ENCODE measurements at places on chromosomes 2 and 18.
A peak's percentile ranks its signal among the peaks of the same experiment; 100 is the strongest.

DNA sequence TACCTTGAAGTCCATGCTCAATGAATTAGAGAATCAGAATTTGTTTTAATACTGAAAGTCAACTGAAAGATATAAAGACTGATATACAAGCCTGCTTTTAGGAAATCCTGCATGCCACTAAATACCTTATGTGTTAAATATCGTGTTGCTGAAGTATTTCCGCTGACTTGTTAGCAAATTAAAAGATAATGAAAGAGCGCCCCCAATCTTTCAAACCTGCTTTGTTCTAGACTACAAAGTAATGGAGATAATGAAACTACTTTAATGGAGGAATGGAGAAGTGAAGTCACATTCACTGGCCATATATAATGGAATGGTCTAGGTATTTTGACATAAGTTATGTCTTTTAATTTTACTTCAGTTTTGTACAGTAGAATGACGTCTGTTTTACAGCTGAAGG lies 95.7 kb downstream of the ASXL3 start:
- DNase-seq = no peak
- H3K27me3 ChIP-seq = no peaks in the 10 kb centered on the region
- no peaks in the 10 kb centered on the region for H3K4me1 ChIP-seq
- H3K4me3 ChIP-seq = no peak overlapping the region
- H3K27ac ChIP-seq = no peak overlapping the region

DNA sequence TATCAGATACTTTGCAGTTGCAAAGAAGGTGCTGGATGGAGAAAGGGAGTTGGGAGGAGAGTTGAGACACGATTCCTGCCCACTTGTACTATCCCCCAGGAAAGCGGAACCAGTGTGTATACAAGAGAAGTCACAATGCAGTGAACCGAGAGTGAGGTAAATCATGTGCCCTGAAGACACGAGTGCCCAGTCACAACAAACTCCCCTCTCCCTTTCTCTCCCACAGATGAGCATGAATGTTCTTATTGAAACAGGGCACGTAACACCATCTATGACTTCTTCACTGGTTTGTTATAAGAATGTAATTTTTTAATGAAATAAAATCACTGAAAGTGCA lies 155.7 kb downstream of the IRS1 start:
- H3K36me3 ChIP-seq = no peaks in the 10 kb centered on the region
- peaks cover 2% of the 10 kb centered on the region for H3K27me3 ChIP-seq
- H3K4me1 ChIP-seq = no peaks in the 10 kb centered on the region
- no peak overlapping the region for H3K4me3 ChIP-seq
- DNase-seq = no peak

GRCh38 chr2:138703242-138703641 lies 76.9 kb downstream of the NXPH2 start:
- H3K4me1 ChIP-seq = no peaks in the 10 kb centered on the region
- no peaks in the 10 kb centered on the region for H3K36me3 ChIP-seq
- DNase-seq = no peak
- no peak overlapping the region for H3K27ac ChIP-seq
- H3K4me3 ChIP-seq = no peak overlapping the region

- H3K36me3 ChIP-seq = peaks cover 2% of the 10 kb centered on the region
- peak overlapping the region; percentile 14 for H3K27ac ChIP-seq
- H3K27me3 ChIP-seq = no peaks in the 10 kb centered on the region
Observed at GRCh38 chr2:231181860-231182512, 16.4 kb upstream of the ARMC9 start.

GRCh38 chr2:148042219-148042618 lies 21.3 kb downstream of the MBD5 start:
- H3K4me3 ChIP-seq = no peak overlapping the region
- peaks cover 18% of the 10 kb centered on the region for H3K4me1 ChIP-seq

DNA sequence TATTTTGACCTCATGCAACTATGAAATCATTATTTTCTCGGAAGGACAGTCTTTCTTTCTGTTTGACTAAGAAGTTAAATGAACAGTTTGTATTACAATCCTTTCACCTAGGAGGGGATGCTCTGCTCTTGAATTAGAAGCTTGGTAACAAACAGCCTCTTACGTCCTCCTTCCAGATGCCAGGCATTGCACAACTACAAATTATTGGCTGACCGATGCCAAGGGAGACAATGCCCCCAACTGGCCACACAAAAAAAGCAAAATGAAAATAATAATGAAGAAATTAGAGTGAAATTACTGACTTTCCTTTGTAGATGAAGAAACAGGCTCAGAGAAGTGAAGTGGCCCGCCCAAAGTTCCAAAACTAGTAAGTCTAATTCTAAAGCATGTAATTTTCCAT lies 177.9 kb downstream of the CYRIA start:
- H3K4me3 ChIP-seq = no peak overlapping the region
- H3K4me1 ChIP-seq = no peaks in the 10 kb centered on the region
- no peak overlapping the region for H3K27ac ChIP-seq

DNA sequence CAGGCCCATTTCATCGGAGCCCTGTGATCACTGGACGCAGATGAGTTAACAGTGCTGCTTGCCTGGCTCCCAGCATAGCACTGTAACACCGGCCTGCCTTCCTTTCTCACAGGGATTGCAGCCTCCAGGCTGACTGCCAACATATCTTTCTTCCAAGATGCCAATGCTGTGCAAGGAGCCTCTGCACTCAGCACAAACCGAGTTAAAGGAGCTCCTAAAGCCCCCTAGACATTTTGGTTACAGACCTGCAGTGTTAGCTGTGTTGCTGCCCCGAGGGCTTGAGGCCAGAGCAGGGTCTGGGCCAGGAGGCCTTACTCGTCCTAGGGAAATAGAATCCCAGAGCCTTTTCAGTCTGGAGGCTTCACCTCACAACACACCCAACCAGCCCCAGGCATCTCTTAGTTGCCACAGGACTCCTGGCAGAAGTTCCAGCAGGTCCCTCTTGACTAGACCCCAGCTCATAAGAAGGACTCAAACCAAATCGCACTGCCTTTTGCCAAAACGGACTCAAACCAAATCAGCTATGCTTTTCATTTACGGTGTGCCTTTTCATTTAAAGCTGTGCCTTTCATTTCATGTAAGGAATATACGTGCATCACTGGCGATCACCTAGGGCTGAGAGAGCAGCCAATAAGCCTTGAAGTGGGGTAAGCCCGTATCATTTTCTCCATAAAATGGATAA lies 58.4 kb upstream of the EML4 start:
- H3K4me1 ChIP-seq = peaks cover 19% of the 10 kb centered on the region
- no peak for DNase-seq
- no peaks in the 10 kb centered on the region for H3K27me3 ChIP-seq
- H3K4me3 ChIP-seq = no peak overlapping the region
- H3K27ac ChIP-seq = no peak overlapping the region
- no peaks in the 10 kb centered on the region for H3K36me3 ChIP-seq

GRCh38 chr2:167271932-167272331 lies 383.7 kb downstream of the XIRP2 start:
- DNase-seq = no peak
- H3K36me3 ChIP-seq = no peaks in the 10 kb centered on the region
- H3K27ac ChIP-seq = no peak overlapping the region
- H3K27me3 ChIP-seq = peaks cover 2% of the 10 kb centered on the region
- H3K4me3 ChIP-seq = no peak overlapping the region

DNA sequence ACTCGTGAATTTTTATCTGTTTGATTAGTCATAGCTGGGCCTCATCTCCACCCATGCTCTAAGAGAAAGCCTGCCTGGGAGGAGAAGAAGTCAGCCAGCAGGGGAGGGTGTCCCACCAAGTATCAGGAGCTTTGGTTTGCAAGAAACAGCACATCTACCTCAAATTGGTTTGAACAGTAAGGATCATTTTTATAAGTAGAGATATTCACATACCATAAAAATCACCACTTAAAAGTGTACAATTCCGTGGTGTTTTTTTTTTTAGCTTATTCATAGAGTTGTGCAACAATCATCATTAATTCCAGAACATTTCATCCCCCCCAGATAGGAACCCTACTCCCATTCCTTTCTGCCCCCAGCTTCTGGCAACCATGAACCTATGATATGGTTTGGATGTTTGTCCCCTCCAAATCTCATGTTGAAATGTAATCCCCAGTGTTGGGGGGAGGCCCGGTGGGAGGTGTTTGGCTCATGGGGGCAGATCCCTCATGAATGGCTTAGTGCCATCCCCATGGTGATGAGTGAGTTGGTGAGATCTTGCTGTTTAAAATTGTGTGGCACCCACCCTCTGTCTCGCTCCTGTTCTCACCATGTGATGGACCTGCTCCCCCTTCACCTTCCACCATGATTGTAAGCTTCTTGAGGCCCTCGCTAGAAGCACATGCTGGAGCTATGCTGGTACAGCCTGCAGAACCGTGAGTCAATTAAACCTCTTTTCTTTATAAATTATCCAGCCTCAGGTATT lies 36.2 kb upstream of the HS6ST1 start:
- no peak for DNase-seq
- H3K4me1 ChIP-seq = no peaks in the 10 kb centered on the region
- no peak overlapping the region for H3K27ac ChIP-seq
- no peak overlapping the region for H3K4me3 ChIP-seq

- no peaks in the 10 kb centered on the region for H3K36me3 ChIP-seq
- no peak for DNase-seq
- H3K4me3 ChIP-seq = no peak overlapping the region
Observed at GRCh38 chr2:219452361-219453317, 18.0 kb downstream of the SPEG start.

- no peak for DNase-seq
- H3K4me3 ChIP-seq = no peak overlapping the region
- peaks cover 2% of the 10 kb centered on the region for H3K27me3 ChIP-seq
- peaks cover 60% of the 10 kb centered on the region for H3K4me1 ChIP-seq
Observed at GRCh38 chr2:179239195-179239594, 25.4 kb downstream of the SESTD1 start.

- no peak overlapping the region for H3K27ac ChIP-seq
- no peaks in the 10 kb centered on the region for H3K4me1 ChIP-seq
- no peaks in the 10 kb centered on the region for H3K36me3 ChIP-seq
- H3K27me3 ChIP-seq = no peaks in the 10 kb centered on the region
- no peak overlapping the region for H3K4me3 ChIP-seq
Observed at GRCh38 chr2:215020283-215020682, 118.1 kb downstream of the ABCA12 start.

DNA sequence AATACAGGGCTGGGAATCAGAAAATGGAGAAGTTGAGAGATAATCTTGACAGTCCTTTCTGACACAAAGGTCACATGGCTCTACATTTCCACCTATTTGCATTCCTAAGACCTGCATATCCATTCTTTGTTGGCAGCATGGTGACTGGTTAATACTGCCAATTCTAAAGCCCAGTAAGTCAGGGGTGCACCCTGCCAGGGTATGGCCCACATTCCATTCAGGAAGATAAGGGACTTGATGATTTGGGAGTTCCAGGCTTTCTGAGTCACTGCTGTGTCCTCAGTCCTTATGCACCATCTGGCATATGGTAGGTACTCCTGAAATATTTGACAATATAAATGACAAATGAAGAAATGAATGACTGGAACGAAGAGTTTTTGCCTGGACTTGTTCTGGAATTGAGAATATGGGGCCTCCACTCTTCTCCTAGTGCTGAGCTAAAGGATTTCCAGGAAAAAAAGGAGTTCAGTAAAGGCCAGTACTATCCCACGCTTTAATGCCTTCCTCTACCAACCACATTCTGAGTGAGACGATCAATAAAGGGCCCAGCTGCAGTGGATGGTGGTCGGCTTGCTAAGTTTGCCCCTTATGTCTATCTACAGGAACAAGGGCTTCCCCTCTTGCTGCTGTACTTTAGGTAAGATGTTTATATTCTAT lies 31.7 kb upstream of the EIF2AK3 start:
- H3K27me3 ChIP-seq = no peaks in the 10 kb centered on the region
- no peak overlapping the region for H3K4me3 ChIP-seq
- H3K4me1 ChIP-seq = no peaks in the 10 kb centered on the region
- no peak overlapping the region for H3K27ac ChIP-seq

Data from activated naive CD8-positive, alpha-beta T cell treated with anti-CD3 and anti-CD28 coated beads, Interleukin-2, amount 50 U/mL, for 24 hours (primary cell).